Right lung (tissue), 10 donors: ENCODE measurements at places on chromosomes 3 and 15.

DNA sequence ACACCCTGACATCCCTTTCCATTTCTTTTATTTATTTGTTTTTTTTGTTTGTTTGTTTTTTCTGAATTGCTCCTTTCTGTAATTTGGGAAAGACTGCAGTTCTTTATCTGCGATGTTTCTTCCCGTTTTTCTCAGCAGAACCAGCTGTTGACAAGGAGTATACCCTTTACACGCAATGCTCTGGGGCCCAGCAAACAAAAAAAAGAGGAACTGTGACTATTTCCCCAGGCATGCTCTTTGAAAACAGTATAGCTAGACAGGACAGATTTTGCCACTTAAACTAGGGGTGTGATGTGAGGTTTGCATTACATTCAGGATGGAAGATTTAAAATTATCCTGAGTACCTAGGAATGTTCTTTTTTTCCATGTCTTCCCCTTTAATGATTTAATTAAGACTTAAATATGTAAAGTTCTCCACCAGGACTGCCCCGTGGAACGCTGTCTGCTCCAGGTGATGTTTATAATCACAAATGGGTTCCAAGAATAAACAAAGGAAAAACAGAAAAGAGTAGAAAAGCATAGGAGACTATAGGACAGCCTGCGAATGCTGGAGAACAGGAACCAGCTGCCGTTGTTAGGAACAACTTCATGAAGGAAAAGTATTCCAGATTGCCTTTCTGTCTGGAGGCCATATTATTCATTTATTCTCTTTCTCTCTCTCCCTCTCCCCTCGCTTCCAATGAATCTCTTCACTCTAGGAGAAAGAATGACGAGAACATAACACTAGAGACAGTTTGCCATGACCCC is 43.3 kb downstream of the TGFBR2 start:
- no peak for DNase-seq

DNA sequence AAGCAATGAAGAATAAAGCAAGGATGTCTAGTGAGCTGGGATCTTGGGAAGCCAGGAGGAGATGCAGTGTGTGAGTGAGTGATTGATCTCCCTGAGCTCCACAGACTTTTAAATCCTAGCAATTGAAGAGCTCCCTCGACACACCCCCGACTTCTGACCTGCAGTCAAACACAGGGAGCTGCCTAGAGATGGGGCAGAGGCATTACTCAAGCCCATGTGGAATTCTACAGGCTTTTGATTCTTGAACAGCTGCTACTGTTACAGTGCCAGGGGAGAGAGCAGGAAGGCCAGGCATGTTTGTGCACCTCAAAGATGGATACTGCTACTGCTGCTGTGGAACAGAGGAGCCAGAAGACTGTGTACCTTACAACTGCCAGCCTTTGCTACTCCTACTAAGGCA is 1403.1 kb upstream of the ALCAM start:
- DNase-seq = no peak

GRCh38 chr3:28949580-28949979 is 331.3 kb upstream of the RBMS3 start:
- DNase-seq = no peak

DNA sequence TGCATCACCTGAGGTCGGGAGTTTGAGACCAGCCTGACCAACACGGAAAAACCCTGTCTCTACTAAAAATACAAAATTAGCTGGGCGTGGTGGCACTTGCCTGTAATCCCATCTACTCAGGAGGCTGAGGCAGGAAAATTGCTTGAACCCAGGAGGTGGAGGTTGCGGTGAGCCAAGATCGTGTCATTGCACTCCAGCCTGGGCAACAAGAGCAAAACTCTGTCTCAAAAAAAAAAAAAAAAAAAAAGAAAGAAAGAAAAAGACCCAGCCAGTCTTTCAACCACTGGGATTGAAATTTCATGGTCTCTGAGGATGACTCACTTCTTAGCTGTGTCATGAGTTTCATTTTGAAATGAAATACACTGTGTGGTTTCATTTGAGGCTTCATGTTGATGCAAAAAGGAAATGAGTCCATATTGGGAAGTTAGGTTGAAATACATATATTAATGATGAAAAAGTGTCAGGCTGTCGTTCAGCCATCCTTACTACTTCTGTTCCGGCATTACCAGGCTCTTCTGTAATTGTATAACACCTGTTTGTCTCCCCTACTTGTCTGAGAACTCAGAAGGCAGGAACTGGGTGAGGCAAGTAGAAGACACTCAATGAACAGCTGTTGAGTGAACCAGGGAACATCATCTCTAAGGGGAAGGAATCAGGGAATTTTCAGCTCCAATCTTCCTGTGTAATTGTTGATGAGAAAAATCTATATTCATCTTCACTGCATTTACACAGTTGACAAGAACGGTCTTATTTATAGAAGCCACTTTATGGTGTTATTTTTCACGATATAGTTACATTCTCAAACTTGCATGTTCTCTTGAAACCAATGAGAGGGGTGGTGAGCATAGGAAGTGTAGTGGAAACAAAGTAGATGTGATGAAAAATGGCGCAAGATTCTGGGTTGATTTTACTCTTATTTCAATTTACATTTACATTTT is 87.4 kb downstream of the NFKBIZ start:
- no peak for DNase-seq

DNA sequence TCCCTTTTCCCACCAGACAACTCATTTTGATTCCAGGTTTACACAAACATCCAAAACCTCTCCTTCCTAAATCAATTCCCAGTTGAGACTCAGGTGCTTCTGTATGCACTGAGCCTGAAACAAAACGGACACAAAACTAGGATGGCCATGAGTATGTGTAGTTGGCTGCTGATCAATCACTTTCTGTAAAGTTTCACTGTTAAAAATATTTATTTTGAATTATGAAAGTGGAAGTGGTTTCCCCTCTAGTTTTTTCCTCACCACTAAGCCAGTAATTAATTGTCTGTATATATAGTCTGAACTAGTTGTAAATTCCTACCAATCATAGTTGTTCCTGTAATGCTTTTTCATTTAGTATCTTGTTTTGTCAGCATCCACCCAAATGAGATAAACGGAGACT is 51.7 kb upstream of the TSPAN3 start:
- no peak for DNase-seq

DNA sequence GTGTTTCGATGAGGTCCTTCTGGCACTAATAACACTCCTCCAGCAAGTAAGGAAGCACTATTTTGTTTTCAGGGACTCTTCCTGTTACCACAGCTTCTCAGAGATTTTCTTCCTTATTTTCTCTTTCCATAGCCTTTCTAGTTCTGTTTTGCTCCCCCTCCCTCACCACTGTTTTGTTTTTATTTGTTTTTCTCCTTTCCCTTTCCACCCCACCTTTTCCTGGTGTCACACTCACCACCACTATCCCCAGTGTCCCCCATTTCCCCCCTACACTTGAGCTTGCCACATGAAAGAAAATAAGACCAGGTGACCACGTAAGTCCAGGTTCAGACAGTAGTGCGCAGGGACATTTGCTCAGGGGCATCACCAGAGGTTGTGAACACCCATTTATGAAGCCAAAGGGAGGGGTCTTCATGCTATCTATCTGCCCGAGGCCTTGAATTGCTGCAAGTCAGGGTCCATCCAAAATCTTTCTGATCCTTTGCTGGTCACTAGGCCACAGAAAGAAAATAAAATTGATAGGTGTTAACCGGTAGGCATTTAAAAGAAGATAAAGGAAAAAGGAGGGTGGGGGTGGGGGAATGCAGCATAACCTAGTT is 1.4 kb upstream of the RFTN1 start:
- DNase-seq = no peak

DNA sequence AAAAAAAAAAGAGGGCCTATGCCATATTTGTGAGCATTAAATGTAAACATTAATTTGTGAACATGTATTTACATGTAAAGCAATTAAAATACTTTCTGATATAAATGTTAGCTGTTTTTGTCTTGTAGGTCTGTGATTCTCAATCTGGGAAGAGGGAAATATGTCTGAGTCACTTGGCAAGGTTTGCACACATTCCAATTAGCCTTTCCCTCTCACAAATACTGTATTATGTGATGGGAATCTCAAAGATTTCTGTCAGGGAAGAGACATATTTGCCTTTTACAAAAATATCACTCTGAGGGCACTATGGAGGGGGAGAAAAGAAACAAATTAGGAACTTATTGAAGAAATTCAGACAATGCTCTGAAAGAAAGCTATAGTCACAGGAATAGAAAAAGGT is 483.6 kb downstream of the GBE1 start:
- DNase-seq = no peak
